ENCODE measurements at places on chromosomes 4 and X.

DNA sequence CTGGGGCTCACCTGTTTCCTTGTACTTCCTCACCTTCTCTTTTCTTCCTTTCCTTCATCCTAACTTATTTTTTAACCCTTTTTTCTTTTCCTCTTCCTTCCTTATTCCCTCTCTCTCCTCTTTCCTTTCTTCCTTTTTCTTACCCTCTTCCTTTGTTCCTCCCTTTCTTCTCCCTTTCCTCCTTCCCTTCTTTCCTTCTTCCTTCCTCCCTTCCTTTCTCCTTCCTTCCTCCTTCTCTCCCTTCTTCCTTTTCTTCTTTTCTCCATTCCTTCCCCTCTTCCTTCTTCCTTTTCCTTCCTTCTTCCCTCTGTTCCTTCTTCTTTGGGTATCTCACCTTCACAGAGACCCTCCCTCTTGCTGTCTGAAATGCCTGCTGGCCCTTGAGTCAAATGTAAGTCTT is 22.1 kb upstream of the CBR4 start:
- DNase-seq = no peak

DNA sequence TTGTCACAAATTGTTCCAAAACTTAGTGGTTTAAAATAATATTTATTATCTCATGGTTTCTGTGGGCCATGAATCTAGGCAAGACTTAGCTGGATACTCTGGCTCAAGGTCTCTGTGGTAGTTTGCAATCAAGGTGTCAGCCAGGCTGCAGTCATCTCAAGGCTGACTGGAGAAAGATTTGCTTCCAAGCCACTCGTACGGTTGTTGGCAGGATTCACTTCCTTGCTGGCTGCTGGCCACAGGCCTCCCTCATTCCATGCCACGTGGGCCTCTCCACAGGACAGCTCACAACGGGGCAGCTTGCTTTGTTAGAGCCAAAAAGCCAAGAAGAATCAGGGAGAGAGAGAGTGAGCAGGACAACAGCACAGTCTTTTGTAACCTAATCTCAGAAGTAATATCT is 101.4 kb downstream of the WWC2 start:
- no peak for DNase-seq

GRCh38 chr4:152307669-152308068 is 228.2 kb downstream of the FBXW7 start:
- no peak for DNase-seq

DNA sequence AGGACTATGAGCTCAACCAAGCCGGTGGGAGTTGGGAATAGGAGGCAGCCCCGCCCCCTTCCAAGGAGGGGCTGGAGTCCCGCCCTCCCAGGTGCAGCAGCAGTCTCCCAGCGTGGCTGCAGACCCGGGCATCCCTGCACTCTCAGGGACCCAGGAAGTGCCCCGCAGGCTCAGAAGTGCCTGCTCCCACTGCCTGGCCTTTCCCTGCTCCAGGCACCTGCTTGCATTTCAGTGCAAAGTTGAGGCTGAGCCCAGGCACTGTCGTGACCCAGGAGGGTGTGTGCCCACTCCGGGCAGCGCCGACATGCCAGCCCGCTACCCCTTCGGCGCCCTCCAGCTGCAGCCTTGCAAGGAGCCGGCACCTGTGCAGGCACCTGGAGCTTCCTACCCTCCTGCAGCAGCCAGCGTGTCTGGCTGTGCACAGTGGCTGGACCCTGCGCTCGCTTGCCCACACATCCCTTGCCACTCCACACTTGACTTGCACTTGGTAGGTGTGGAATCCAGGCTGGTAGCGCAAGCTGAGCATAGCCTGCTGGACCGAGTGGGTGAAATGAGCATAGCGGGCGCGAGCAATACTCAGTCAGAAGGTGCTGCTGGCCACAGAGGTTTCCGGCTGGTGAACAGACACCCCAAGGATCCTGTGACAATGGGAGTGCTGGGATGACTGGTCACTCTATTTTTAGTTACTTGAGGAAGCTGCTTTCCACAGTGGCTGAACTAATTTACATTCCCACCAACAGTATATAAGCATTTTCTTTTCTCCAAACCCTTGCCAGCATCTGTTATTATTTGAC is 236.3 kb downstream of the PCDH10 start:
- DNase-seq = no peak

DNA sequence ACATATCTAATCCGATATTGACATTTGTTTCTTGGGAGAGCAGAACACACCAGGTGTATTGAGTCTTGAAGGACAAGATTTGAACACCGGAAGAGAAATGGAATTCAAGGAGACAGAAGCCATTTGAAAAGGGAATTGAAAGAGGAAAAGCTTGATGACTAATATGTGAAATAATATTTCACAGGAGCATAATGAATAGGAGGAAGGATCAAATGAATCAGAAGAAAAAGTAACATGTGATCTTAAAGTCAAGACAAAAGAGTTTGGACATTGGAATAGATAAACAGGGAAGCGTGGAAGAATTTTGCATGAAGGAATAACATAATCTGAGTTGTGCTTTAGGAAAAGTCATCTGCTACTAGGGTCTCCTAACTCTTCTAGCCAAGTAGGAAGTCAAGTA is 145.5 kb upstream of the PDHA2 start:
- no peak for DNase-seq

- no peak for DNase-seq
Measured at GRCh38 chr4:36249610-36250009, 5.3 kb upstream of the ARAP2 start.

GRCh38 chrX:53456254-53456653 is 22.1 kb upstream of the HSD17B10 start:
- DNase-seq = no peak

GRCh38 chrX:38816155-38816554 is 14.9 kb downstream of the MID1IP1 start:
- no peak for DNase-seq

- DNase-seq = no peak
Measured at GRCh38 chr4:13548059-13548983, 4.0 kb upstream of the NKX3-2 start.

GRCh38 chr4:74291471-74291870 is 16.8 kb upstream of the EPGN start:
- DNase-seq = no peak

- no peak for DNase-seq
Measured at GRCh38 chr4:31787701-31788100, 1067.5 kb downstream of the PCDH7 start.

GRCh38 chr4:68218044-68218443 is 27.4 kb downstream of the TMPRSS11B start:
- DNase-seq = no peak

DNA sequence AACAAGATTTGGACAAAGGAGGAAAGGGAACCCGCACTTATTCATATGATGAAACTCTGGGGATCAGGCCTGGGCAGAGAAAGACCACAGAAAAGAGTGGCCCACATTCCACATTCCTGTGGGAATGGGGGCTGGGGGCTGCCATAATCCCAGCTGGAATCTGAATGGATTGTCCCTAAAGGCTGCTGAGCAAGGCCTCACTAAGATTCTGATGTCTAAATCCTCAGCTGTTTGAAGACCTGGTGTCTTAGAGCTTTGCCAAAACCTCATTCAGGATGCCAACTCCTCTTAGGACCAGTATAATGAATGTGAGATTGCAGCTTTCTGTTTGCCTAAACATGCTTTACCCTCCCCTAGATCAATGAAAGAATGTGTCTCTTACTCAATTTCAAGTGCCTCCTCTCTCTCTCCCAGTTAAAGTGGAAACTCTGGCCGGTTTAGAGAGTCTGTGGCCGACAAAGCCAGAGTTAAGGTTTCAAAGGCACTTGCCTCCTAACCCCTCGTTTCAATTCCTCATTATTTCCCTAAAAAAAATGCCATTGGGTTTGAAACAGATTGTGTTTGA is 33.3 kb upstream of the GPC4 start:
- DNase-seq = no peak

DNA sequence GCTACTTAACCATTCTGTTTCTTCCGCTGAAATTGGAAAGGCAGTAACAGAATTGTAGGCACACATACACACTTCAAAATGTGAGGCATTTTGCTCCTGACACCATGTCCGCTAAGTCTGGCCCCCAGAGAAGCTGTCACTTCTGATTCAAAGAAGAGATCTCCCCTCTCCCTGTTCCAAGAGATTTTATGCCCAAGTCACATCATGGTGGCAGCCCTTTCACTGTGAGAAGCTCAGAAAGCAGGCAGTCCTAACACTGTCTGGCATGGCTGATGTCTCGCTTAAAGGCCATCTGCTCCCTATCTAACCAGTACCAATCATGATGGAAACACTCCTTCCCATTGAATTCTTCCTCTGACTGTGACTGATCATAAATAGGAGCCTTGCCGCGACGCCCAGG is 83.9 kb downstream of the BEND2 start:
- DNase-seq = no peak

DNA sequence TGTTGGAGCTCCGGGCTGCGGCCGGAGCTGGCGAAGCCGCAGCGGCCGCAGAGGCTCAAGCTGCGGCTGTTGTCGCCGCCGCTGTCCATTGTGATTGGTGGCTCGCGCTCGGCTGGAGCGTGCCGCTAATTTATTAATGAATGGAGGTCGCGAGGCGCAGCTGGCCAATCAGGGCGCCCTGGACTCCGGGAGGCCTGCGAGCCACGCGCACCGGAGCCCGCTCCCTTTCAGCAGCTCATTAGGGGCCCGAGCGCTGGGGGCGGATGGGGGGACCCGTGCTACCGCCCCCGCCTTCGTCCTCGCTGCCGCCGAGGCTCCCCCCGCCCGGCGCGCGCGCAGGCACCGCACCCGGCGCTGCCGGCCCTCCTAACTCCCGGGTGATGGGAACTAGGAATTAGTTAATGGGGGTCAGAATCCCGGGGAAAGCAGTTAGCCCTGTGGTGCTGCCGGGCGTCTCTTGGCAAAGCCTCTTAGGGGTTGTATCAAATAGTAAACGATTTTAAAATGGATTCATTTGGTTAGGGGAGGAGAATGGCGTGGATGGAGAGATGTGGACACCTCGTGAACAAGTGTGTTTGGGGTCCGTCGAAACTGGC is 589 bp upstream of the NEUROG2 start:
- no peak for DNase-seq

DNA sequence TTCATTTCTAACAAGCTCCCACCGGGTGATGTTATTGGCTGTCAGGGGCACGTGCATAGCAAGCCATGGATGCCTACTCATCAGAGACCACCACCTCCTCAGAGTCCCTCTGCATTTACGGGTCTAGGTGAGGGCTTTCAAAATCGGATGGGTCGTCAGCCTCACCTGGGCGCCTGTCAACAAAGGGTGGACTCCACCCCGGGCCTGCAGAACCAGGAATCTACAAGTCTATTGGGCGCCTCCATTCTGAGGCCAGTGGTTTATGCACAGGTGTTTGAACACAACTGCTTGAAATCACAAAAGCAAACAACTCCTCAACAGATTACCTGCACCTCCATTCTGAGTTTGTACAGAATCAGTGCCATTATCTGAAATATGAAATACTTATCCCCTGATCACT is 318.9 kb downstream of the PTTG2 start:
- DNase-seq = no peak

GRCh38 chr4:79540143-79540542 is 132.1 kb upstream of the GK2 start:
- peak; percentile 87 for DNase-seq

DNA sequence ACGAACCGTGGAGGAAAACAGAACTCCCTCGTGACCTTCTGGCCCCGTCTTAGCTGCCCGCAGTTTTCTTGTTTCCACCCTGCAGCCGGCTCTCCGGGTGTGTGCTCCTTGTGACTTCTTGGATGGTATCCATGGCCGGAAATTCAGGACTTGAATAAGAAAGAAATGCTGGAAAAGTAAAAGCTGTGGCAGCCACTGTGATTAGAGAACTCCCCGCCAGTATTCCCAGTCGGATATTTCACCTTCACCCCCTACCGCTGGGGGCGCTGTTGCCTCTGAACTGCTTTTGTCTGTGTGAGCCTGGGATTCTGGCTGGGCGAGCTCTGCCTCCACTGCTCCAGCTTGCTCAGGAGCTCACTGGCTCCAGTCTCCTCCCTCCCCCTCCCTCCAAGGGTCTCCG is 41.5 kb upstream of the CYP4V2 start:
- peak; percentile 28 for DNase-seq

- no peak for DNase-seq
Measured at GRCh38 chrX:70411475-70411874, 11.6 kb upstream of the GDPD2 start.

DNA sequence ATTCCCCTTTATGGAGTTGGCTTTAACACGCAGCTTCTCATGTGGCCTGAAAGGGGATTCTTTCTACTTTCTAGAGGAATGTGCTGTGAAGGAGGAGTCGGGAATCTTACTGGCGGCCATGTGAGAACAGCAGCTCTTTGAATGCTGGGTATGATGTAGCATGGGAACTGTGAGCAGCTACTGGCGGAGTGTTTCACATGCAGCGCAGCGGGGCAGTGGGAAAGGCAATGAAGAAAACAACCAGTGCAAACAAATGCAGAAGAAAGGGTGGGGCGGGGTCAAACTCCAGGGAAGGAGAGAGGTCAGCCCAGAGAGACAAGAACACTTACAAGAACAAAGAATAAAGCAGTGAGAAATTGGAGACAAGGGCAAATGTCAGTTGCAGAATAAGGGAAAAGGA is 363.8 kb upstream of the FTHL17 start:
- no peak for DNase-seq

- DNase-seq = no peak
Measured at GRCh38 chrX:11509786-11510185, 155.9 kb downstream of the ARHGAP6 start.

DNA sequence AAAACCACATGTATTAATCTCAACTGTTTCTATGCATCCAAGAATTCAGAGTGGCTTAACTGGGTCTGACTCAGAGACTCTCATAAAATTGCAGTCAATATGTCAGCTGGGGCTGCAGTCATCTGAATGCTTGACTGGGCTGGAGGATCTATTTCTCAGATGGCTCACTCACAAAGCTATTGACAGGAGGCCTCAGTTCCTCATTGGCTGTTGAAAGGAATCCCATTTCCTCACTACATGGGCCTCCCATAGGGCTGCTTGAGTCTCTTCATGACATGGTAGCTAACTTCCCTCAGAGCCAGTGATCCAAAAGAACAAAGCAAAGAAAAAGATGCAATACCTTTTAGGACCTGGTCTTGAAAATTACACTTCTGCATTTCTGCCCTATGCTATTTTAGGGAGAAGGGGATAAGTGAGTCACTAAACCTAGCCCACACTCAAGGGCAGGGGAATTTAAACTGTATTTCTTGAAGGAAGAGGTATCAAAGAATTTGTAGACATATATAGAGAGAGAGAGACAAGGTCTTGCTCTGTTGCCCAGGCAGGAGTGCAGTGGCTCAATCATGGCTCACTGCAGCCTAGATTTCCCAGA is 9.8 kb downstream of the SCFD2 start:
- no peak for DNase-seq

DNA sequence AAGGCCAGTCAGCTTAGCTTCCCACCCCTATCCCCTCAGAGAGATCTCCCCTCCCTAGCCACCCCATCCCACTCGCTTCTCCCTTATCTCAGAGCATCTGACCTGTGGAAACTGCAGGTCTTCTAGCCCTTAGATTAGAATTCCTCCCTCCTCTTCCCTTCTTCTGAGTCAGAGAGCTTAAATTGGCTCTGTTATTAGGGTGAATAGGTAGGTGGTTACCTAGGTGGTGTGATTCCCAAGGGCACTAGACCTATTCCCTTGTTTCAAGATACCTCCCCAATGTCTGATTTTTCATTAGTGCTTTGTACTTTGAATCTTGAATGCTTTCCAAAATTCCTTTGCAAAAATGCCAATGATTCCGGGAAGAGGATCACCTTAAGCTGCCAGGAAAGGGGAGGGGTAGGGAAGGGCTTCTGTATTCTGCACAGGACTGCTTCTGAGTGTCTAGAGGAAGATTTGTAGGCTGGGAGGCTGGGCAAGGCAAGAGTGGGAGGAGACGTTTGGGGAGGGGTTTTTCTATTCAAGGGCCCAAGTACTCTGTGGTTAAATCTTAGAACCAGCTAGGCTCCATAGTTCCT is 24.5 kb upstream of the MSN start:
- DNase-seq = no peak
